NCI-H82 (cell line): ENCODE measurements at places on chromosomes 3 and 15.

DNA sequence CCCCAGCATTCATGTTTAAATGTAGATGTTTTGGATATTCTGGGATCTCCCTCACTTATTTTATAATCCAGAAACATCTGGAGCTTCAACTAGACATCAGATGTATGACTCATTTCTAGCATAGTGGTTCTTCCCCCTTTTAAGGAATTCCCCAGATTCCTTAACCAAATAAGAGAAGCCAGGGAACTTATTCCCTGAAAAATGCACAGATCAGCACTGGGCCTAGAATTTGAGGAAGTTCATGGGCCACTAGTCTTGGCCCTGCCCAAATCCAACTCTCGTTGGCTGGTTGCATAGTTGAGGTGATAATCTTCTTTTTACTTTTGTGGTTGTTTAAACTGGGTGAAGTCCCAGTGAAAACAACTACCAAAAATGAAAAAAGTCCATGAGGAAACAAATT is 20.4 kb downstream of the RARRES1 start:
- no peak for DNase-seq

DNA sequence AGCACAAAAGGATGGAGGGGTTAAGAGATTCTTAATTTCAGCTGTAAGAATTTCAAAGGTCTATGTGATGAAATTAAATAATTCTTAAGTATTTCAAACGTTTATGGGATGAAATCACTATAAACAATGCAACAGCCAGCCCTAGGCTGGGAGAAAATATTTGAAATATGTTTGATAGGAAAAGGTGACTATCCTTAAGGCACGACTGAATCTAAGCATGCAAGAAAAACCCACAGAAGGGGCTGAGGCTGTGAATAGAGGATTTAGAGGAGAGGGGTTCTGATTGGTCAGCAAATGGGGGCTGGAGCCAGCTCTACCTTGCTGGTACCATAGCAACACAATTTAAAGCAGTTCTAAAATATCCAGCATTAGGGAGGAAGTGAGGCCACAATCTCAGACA is 220.8 kb upstream of the ATP10A start:
- DNase-seq, result no peak

- no peak for DNase-seq
These were observed 63.5 kb upstream of the FSIP1 start for GRCh38 chr15:39846108-39846507.

DNA sequence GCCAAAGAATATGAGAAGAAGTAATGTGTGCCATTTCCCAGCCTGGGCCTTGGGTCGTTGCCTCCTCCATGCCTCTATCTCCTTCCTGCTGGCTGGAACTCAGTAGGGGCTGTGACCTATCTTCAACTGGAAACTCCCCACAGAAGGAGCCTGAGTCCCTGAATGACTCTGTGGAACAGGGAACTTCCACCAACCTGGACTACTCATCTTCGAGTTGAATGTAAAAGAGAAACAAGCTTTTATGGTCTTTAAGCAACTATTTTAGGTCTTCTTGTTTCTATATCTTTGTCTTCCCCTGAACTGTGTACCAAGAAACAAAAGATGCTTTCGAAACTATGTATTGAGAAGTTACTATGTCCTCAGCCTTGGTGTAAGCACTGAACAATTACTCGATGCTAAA is 355.3 kb upstream of the NR2F2 start:
- no peak for DNase-seq

- DNase-seq, result no peak
These were observed 96.7 kb upstream of the PTPRG start for GRCh38 chr3:61464518-61465140.
